MV-4-11 (cell line): ENCODE measurements at places on chromosomes 3 and 15.

DNA sequence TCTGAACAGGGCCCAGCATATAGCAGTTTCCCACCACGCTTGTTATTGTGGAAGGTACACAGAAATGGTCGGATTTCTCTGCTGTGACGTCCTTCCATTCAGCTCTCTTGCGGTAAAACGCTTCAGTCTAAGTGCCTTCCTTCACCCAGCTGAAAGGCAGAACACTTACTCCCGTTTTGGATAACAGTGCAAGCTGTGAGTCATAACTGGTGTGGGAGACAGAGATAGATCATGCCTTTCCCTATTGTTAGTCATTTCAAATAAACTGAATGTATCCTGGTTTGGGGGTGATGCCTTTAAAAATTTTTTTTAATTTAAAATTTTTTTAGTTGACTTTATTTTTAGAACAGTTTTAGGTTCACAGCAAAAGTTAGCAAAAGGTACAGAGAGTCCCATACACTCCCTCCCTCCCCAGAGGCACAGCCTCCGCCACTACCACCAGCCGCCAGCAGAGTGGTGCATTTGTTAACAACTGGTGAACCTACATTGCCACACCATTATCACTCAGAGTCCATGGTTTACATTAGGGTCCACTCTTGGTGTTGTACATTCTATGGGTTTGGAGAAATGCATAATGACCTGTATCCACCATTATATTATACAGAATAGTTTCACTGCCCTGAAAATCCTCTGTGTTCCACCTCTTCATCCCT is 94.9 kb upstream of the NSMCE3 start:
- DNase-seq: peak; percentile 67

DNA sequence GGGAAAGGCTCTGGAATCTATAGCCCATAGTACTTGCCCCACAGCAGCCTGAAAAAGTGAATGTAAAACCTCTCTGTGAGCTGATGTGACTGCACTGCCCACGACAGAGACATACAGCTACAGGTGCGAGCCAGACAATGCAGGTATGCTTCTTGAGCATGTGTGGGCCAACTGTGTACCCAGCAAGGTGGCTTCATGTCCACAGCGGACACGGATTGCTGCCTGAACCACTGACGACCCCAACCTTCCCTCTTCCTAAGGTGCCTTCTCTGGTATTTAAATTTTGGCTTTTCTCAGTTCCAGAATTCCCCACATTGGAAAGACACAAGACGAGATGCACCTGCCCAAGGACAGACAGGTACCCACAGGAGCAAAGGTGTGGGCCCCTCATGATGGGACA is 65.8 kb downstream of the SCN5A start:
- no peak for DNase-seq

DNA sequence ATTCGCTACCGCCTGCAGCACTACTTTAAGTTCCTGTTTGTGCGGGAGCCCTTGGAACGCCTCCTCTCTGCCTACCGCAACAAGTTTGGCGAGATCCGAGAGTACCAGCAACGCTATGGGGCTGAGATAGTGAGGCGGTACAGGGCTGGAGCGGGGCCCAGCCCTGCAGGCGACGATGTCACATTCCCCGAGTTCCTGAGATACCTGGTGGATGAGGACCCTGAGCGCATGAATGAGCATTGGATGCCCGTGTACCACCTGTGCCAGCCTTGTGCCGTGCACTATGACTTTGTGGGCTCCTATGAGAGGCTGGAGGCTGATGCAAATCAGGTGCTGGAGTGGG is 995 bp downstream of the CHST14 start:
- DNase-seq: peak; percentile 47

DNA sequence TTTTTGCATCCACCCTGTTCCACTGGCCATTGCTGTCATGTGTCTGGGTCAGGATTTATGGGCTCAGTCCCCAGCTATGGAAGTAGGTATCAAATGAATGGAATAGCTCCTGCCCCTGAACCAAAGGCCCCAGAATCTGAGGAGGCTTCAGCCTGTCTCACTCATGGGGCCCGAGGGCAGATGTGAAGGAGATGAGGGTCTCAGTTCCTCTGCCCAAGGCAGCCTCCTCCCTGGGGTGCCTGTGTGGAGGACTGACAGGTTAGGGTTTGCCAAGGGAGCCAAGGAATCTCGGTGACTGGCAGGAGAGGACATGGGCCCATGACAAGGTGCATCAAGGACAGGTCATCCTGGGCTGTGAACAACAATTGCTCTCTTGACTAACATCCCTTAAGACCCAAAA is 70.4 kb downstream of the CPN2 start:
- DNase-seq: no peak

DNA sequence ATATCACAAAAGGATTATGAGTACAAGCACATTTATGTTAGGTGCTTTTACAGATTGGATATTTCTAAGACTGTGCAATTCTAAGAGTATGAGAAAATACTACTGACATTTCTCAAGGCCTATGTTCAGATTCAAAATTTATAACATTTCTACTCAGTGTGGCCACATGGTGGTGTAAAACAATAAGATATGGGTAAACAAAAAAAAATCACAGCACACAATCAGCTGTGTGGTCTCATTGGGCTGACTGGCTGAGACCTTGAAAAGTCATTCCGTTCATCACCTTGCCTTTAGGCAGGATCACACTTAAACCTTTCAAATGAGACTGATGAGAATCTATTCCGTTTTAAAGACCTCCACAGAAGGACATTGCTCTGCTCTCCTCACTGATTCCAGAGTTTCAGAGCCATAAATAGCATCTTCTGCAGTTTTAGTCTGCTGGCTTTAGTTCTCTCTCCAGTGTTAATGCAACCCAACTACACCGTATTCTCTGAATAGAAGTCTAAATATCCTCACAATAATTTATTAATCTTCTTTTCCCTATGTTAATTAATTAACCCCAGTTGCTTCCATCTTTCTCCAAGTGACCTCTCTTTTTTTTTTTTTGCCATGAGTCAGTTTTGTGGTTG is 158.2 kb downstream of the SPATA16 start:
- no peak for DNase-seq

GRCh38 chr3:32175607-32176197 is 62.8 kb upstream of the CMTM8 start:
- DNase-seq: peak; percentile 57

- DNase-seq: no peak
Observed at GRCh38 chr3:94159062-94159828, 96.4 kb downstream of the NSUN3 start.

DNA sequence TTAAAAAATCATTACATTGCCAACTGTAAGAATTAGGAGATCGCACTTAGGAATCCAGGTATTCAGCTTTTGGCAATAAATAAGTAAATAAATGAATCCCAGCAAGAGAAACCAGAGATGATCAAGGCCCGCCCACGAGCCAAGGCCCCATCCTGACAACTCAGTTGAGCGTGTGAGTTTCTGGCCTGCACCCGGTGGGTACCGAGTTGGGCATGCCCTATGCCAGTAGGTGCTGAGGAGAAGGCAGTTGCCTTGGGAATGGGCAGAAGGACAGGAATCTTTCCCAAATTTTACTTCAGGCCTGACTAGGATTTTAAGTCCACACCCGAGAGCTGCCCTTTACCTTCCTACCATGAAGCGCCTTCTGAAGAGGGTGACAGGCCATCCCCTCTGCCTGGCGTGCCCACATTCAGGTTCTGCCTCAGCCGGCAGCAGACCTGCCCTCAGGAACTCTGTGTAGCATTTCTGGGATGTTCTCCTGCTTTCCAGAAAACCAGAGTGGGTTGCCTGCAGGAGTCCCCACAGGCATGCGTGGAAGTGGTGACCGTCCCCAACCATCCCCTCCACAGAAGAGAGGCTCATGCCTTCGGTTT is 99.3 kb upstream of the ALDH1A3 start:
- no peak for DNase-seq

- no peak for DNase-seq
Observed at GRCh38 chr3:152155246-152156020, 113.3 kb upstream of the MBNL1 start.

GRCh38 chr3:46811615-46812236 is 51.5 kb downstream of the MYL3 start:
- no peak for DNase-seq

GRCh38 chr3:53941950-53942349 is 50.3 kb upstream of the SELENOK start:
- DNase-seq: no peak

GRCh38 chr3:69819282-69819681 is 80.0 kb downstream of the MITF start:
- DNase-seq: no peak

DNA sequence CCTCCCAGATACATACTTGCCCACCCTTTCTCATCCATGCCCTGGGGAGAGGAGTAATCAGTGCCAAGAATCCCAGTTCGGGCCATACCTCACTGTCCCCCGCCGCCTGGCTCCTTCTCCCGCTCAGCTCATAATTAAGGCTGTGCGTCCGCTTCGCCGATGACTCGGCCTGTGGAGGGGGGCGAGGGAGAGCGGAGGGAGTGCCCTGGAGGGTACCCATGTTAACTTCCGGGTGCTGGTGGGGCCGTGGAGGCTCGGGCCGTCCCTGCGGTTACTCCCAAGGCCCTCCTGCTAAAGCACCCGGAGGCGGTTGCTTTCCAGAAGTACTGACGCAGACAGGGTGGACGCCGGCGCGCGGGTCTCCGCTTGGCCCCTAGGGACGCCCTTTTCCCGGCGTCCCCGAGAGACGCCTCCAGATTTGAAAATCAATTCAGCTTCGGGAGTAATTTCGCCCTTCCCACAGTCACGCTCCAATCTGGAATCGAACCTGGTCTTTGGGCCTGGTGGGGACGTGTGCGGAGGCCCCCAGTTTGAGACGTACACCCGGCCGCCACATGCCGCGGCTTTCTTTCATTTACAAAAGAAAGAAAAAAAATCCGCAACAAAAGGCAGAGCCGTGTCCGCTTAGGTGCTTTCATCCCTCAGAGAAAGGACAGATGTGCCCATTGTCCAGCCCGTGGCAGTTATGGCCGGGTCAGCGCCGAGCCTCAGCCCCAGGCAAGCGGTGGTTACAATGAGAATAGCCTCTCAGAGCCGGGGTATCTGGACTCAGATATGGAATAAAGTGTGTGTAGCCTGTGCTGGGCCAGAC is 1.0 kb upstream of the ONECUT1 start:
- DNase-seq: no peak

DNA sequence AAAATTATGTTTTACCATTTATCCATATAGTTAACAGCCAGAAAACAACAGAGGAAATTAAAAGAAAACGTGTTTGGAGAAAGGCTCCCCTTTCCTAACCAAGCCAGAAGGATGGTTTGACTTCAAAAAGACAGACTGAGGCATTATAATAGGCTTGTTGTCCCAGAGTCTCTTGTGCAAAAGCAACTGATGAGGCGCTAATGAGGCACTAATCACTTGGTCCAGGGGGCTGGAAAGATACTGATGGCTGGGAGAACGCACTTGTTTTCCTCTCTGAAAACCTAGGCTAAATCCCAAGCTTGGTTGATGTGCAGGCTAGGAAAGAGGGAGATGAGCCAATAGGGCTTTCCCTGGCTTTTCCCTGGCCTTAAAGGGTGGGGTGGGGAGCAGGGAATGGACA is 389.6 kb downstream of the NTRK3 start:
- DNase-seq: no peak

DNA sequence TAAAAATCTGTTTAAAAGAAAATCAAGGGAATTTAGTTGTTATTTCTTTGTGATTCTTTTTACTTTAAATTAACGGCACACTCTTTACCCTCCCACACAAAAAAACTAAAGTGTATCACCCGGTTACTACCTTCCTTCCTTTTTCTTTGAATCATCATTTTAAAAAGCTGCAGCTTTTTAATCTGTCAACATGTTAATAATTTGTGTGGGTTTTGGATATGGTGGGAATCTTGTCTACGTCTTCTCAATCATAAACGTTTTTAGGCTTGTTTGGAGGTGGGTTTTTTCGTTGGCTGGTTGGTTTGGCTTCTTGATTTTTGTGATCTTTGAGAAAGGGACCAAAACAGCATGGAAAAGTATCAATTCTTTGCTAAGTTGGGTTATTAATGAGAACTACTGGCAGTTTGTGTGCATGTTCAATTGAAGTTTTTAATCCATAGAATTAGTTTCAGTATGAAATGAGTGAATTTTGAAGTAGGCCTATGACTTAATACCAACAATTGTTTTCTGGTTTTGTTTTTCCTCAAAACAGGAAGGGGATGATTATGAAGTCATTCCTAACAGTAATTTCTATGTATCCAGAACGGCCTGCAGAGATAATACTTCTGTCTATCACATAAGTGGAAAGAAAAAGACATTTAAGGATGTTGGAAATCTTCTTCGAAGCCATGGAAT is 4.5 kb downstream of the SMC4 start:
- DNase-seq: no peak

- no peak for DNase-seq
Observed at GRCh38 chr3:122973893-122974615, 53.5 kb downstream of the SEMA5B start.

DNA sequence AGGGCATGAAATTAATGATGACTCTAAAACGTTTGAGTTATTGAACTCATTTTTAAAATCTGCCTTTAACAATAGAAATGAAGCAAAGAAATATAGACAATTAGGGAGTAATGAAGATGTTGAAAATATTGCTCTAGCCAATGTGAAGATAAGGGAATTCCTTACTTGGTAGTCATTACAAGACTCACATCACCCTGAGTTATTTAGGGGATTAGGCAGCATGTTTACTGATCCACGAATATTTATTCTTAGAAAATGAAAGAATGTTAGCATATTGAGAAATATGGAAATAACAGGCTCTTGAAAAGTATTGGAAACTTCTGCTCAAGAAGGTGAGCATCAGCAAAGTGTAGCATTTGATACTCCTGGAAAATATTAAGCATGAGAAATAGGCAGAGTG is 398.1 kb upstream of the ARPP21 start:
- no peak for DNase-seq

GRCh38 chr3:194300936-194301335 is 50.2 kb downstream of the CPN2 start:
- DNase-seq: no peak
